Activated T-helper 1 cell treated with anti-CD3 and anti-CD28 coated beads, Interleukin-2, amount 50 U/mL, for 16 hours (primary cell): ENCODE measurements at places on chromosomes 7 and 10.

GRCh38 chr10:77801474-77802161 is 124.9 kb downstream of the DLG5 start:
- DNase-seq = no peak

DNA sequence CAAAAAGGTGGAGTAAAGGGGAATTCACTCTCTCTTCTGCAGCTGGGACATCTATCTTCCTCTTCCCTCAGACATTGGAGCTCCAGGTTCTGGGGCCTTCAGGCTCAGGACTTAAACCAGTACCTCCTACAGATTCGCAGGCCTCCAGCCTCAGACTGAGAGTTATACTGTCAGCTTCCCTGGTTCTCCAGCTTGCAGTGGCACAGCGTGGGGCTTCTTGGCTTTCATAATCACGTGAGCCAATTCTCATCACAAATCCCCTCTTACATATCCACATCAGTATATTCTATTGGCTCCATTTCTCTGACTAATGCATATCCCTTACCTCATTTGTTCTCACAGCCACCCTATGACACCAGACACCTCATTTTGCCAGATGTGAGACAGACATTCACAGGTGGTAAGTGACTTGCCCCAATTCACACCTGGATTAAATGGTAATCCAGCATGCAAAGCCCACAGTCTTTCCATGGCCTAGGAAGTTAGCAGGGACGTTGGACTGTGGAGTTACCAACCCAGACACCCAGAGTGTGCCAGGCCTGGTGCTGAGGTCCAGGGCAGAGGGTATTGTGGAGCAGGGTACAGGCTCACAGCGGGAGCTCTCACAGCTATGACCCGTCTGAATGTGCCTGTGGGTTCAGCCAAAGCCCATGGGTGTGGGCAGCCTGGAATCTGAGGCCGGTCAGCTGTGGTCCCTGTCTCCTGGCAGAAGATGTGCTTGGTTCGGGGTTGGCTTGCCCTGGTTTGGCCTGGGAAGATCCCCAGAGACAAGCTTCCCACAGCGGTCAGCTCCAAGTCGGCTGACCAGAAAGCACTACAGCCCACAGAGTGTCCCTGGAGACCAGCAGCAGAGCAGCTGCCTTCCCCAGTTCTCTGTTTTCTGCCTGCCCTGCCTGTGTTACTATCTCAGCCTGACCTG is 18.4 kb upstream of the ZCCHC24 start:
- DNase-seq = no peak

GRCh38 chr10:89471110-89471809 is 56.9 kb downstream of the IFIT5 start:
- DNase-seq = no peak

DNA sequence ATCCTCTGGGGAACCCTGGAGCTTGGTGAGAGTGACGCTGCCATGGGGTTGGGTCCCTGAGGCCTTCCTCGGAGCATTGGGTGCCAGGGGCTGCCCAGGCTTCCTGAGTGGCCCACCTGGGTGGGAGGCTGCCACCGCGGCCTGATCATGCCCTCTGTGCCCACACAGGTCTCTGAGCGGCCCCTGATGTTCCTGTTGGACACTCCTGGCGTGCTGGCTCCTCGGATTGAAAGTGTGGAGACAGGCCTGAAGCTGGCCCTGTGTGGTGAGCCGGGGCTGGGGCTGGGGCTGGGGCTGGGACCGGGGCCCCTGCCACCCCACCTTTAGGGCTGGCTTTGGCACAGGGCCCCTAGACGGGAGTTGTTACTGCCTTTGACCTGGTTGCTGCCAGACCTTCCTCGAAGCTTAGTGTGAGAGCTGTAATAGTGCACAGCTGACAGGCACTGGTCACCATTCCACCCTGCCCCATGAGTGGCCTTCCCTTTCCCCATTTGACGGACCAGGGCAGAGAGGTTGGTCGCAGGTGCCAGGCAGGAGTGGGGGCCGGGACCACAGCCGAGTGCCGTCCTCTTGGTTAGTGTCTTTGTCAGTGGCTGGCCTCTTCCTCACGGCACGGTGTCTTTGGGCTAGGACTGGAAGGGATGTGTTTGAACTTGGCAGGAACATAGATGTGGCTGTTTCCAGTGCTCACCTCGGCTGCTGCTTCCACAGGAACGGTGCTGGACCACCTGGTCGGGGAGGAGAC is 8.2 kb downstream of the MTG1 start:
- no peak for DNase-seq

GRCh38 chr10:19730167-19730906 is 85.9 kb upstream of the PLXDC2 start:
- DNase-seq = no peak

- no peak for DNase-seq
Measured at GRCh38 chr10:113970641-113971040, 73.0 kb upstream of the ADRB1 start.

DNA sequence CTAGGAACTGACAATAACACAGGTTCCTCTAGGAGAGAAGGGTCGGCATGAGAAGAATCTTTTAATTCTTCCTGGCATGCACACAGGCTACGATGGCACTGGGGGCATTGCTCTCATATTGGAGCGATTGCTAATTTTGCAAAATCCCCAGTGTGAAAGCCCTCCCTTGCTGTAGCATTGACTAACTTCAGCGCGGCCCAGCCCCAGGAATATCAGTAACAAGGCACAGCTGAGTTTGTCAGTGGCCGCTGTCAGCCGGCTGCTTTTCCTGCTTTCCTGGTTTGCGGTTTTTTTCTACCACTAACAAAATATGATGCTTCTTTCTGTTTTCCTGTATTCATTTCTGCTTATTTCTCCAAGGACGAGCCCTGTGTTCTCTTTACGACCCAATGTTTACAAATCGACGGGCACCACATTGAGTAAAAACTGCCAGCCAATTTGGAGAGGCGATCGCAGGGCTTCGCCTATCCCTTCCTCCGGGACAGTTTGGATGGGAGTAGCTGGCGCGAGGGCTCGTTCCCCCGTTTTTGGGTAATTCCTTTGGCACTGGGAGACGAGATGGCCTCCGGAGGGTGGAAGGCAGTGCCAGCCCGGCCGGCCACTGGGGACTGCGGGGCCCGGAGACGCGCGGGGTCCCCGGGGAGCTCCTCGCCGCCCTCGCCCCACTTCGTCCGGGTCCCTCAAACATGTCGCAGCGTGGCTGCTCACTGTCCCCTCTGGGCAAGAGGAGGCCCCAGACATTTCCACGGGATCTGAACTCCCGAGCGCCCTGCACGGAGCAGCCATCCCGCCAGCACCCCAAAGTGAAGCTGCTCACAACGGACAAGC is 967 bp downstream of the ADARB2 start:
- DNase-seq = no peak

- no peak for DNase-seq
Measured at GRCh38 chr7:101418694-101419093, 56.0 kb downstream of the COL26A1 start.

DNA sequence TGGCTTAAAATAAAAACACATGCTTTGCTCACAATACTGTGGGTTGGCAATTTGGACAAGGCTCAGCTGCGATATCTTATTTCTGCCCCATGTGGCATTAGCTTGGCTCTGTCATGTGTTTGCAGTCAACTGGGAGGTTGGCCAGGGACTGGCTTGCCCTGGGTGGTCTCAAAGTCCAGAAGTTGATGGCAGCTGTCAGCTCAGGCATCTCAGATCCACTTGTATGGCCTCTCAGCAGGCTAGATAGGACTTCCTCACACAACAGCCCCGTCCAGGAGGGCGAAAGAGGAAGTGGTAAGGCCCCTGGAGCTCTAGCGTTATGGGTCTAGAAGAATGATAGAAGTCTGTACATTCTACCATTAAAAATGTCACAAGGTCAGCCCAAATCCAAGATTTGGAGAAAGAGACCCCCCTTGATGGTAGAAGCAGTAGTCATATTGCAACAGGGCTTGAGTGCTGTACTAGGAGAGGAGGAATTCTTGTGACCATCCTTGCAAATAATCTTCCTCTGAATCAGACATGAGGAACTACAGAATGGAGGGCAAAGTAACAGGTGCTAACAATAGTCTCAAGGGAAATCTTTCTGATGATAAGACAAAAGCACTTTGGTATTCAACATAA is 166.2 kb downstream of the FAM107B start:
- no peak for DNase-seq

GRCh38 chr10:114031073-114031972 is 12.3 kb upstream of the ADRB1 start:
- no peak for DNase-seq

GRCh38 chr10:111856631-111857030 is 326.9 kb downstream of the GPAM start:
- DNase-seq = no peak

- DNase-seq = no peak
Measured at GRCh38 chr10:124735491-124736286, 8.5 kb downstream of the FAM53B start.

GRCh38 chr10:86091216-86091615 is 275.4 kb downstream of the GRID1 start:
- DNase-seq = no peak

DNA sequence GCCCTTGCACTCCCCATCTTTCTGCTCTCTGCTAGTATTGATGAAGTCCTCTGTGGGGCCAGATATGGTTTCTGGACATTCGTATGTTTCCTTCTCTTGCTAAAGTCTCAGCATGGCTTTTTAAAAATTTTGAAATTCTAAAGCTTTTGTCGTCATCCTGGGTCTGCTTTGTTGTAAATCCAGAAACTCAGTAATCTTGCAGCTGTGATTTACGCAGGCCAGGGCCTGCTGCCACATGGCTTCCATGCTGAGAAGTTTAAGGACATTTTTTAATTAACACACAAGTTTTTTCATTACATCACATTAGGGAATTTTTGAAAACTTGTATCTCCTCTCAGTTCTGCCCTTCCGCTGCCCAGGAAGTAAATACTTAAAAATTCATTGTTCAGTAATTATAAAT is 686.1 kb upstream of the IGFBP3 start:
- DNase-seq = no peak

DNA sequence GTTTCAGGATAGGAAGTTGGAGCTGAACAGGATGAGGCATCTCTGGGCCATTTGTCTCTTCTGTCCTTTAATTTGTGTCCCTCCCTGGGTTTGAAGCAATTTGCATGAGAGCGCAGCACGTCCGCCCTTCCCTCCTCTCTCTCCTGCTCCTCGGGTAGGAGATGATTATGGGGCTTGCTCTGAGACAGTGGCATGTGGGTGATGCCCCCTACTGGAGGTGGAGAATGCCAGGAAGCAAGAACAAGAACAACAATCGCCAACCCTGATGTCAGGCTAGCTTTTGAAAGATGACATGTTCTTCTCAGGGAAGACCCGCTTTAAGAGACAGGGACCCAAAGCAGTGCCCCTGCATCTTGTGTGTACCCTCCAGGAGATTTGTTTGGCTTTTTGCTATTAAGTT is 63.9 kb upstream of the LOXL4 start:
- DNase-seq = no peak

DNA sequence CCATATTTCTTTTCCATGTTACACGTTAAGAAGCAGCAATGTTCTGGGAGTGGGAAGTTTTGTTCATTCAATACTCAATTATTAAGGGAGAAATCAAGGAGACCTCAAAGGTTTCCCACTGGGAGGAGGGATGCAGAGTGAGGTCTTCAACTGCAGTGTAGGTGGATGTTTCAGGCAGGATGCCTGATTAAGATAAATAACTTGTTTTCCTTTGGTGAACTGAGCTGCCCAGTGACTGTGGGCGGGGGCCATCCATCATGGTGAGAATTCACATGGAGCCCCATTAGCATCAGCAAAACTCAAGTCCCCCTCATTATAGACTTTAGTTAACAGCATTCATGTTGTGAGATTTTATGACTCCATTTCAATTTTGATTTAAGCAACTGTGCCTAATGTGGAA is 121.1 kb downstream of the PLPP4 start:
- DNase-seq = no peak

- DNase-seq = no peak
Measured at GRCh38 chr10:60101821-60102220, 195.5 kb upstream of the CCDC6 start.

DNA sequence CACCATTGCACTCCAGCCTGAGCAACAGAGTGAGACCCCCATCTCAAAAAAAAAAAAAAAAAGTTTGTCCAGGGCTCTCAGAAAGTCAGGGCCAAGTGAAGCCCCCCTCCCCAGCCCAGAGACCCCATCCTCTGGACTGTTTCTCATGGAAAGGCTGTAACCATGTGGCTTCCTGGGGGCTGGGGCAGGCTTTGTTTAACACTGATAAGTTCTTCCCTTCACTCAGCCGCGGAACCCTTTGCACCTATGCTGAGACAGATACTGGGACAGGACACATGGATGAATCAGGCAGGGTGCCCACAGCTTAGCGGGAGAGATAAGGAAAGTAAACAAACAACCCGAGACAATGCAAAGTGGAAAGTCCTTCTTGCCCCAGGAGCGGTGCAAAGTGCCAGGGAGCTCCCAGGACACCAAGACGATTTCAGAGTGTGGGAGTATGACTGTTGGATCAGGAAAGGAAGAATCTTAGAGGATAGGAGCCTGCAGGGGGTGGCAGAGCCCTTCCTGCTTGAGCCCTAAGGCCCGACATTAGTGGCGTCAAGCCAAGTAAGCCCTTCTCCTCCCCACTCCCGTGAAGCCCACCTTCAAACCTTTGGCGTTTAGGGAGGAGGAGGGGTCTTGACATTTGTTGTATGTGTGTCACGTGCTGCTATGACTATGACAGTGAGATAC is 11.6 kb downstream of the MLXIPL start:
- DNase-seq = no peak

GRCh38 chr7:32577421-32577820 is 82.1 kb downstream of the AVL9 start:
- DNase-seq = no peak

- no peak for DNase-seq
Measured at GRCh38 chr10:49679480-49679893, at the start of gene C10orf53. Gene C10orf53 (plus strand): TSS chr10:49679651. CDS start chr10:49679698, 47 bp downstream.

DNA sequence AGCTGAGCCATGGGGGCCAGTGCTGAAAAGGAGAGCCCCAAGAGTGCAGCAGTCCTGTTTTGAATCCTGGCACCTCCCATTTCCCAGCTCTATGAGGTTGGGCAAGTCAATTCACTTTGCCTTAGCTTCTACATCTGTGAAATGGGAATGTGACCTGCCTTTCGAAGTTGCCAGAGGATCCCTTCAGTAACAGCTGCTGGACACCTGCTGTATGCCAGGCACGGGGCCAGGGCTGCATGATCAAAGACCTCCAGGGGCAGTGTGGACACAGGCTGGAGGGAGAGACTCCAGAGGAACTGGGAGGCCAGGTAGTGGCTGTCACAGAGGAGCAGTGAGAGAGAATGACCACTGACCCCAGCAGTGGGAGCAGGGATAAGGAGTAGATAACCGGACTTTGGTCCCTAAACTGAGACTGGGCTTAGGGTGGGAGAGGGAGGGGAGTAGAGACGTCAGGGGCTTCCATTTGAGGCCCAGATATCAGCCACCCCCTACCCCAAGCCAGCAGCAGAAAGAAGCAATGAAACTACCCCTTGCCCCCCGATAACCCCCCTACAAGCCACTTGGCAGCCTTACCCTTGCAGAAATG is 45.2 kb downstream of the SRRM3 start:
- no peak for DNase-seq

GRCh38 chr10:52703898-52704297 is 68.7 kb downstream of the MBL2 start:
- no peak for DNase-seq

DNA sequence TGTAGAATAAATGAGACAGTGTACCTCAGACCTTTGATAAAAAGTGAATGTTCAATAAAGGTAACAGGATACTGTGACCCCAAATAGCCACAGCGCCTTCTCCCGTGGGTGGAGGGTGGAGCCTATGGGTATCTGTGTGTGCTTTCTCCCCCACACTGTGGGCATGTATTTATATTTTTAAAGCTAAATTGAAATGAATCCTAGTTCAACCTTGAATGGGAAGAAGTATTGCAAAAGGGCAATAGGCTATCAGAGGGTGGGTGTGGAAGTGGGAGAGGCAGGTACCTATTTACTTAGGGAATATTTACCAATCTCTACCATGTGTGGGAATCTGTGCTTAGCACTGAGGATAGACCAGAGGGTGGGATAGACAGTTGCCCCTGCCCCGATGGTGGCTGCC is 68.9 kb downstream of the PFKFB3 start:
- DNase-seq = no peak
